Stimulated activated CD4-positive, alpha-beta T cell treated with anti-CD3 and anti-CD28 coated beads, Interleukin-1b, Interleukin-23, amount 100 ng/mL, for 1 hour (primary cell): ENCODE measurements at places on chromosomes 7 and 10.

- DNase-seq = no peak
Observed at GRCh38 chr7:116239020-116239419, 28.7 kb downstream of the TES start.

GRCh38 chr10:124162774-124163354, 69.5 kb upstream of the CHST15 start:
- DNase-seq = no peak

- DNase-seq = peak; percentile 58
Observed at GRCh38 chr7:73606801-73607691, 17.3 kb downstream of the MLXIPL start.

- no peak for DNase-seq
Observed at GRCh38 chr7:80135309-80136104, 876 bp downstream of the GNAI1 start.

DNA sequence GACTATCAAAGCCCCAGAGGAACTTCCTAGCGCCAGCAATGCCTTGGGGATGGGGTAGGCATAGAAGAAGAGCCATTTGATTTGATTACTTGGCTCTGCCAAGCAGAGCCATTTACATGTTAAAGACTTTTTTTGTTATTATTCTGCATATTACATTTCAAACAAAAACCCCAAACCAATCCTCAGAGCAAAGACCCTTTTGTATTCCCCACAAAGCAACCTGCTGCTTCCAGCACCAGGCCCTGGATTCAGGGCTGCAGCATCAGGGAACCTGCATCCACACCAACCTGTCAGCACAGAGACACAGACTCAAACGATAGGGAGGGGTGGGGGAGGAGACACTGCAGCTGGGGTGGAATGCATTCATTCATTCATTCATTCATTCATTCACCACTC, 73.2 kb downstream of the GRID1 start:
- no peak for DNase-seq

GRCh38 chr7:101567230-101567629, 61.9 kb downstream of the MYL10 start:
- DNase-seq = no peak

- no peak for DNase-seq
Observed at GRCh38 chr7:15954671-15955354, 268.3 kb upstream of the MEOX2 start.

GRCh38 chr10:79351332-79351731, 4.1 kb downstream of the PPIF start:
- no peak for DNase-seq

- no peak for DNase-seq
Observed at GRCh38 chr10:118974951-118975350, 54.6 kb upstream of the NANOS1 start.
